Stimulated activated naive CD8-positive, alpha-beta T cell treated with anti-CD3 and anti-CD28 coated beads, Interleukin-15, amount 100 ng/mL, for 72 hours (primary cell): ENCODE measurements at places on chromosomes 5 and 9.

GRCh38 chr5:178069909-178070308 lies 43.4 kb upstream of the N4BP3 start:
- peak; percentile 24 for DNase-seq

DNA sequence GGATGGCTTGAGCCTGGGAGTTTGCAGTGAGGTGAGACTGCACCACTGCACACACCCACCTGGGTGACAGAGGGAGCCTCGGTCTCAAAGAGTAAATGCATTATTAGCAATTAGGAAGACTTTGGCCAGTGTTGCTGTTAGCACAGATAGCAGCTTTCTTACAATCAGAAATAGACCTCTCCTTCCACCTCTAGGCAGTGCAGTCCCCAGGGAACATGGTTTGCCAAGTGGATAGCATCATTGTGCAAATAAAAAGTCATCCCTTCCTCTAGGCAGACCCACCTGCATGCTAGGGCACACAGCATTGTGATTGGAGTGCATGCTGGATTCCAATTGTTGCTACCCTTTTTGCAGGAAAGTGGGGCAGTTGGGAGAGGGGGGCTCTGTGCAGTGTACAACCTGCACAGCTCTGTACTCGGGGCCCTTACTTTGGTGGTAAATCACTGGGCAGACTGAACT lies 77.9 kb upstream of the KLF9 start:
- no peak for DNase-seq

GRCh38 chr5:6902597-6902996 lies 189.4 kb downstream of the TENT4A start:
- DNase-seq = no peak

GRCh38 chr9:4750023-4750673 lies 9.1 kb upstream of the AK3 start:
- no peak for DNase-seq

- DNase-seq = no peak
These were observed 49.4 kb upstream of the COL5A1 start for GRCh38 chr9:134592018-134592818.

DNA sequence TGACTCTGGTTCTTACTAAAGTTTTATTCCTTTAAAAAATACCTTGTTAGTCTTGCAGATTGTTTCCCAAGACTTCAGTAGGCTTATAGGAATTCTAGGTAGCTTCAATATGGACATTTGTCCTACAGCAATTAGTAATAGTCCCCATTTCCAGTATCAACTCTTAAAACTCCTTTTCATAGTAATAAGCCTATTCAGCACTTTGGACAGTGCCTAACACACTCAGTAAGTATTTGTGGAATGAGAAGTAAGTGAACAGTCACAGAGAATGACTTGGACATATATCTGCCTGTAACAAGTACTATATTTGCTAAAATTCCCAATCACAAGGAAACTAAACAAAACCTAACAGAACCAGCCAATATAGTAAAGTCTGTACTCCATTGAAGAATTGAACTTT lies 1291.8 kb upstream of the DMAC1 start:
- no peak for DNase-seq

DNA sequence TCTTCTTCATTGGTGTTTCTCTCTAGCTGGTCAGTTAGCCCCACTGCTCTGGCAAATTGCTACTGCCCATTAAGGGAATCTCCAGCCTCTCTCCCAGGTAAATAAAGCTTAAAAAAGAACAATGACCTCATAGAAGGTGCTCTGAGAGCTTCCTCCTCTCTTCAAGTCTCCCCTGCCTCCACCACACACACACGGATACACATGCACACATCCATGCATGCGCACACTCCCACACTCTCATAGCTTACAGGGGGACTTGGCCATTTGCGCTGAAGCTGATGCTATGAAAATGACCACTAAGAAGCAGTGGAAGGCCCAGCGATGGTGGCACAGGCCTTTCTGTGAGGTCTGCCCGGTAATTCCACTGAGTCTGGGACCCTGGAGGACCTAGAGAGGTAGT lies 250.9 kb downstream of the AOPEP start:
- DNase-seq = no peak

DNA sequence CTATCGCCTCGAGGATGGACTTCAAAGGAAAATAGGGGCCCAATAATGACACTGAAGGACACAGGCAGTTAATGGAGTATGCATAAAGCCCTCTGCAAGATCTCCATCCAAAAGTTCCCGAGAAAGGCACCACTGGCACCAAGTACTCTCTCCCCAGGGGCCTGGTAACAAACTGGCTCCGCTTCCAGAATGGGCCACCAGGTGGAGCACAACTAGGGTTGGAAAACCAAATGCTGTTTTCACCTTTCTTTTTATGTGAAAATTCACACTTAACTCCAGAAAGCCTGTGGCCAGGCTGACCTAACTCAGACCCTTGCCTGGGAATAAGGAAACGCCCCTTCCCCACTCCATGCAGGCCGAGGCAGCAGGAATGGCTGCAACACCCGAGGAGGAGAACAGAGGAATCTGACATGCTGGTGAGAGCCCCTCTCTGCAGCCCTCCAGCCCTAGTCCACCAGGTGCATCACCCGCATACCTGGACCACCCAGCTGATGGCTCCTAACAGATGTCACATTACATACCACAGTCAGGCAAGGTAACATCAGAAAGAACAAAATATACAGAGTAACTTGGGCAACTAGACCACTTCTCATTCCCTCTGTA lies 42.8 kb downstream of the CAMSAP1 start:
- peak; percentile 54 for DNase-seq

- DNase-seq = no peak
These were observed 2.7 kb upstream of the CLPTM1L start for GRCh38 chr5:1347571-1347970.

GRCh38 chr5:111071413-111071812 lies at the start of gene TSLP:
TSS of gene TSLP (plus strand) at chr5:111071713. CDS start at chr5:111071891, 178 bp downstream.
- no peak for DNase-seq

GRCh38 chr5:126552614-126553013 lies 42.4 kb downstream of the ALDH7A1 start:
- DNase-seq = no peak

- no peak for DNase-seq
These were observed 13.5 kb upstream of the NUP214 start for GRCh38 chr9:131111854-131112311.

DNA sequence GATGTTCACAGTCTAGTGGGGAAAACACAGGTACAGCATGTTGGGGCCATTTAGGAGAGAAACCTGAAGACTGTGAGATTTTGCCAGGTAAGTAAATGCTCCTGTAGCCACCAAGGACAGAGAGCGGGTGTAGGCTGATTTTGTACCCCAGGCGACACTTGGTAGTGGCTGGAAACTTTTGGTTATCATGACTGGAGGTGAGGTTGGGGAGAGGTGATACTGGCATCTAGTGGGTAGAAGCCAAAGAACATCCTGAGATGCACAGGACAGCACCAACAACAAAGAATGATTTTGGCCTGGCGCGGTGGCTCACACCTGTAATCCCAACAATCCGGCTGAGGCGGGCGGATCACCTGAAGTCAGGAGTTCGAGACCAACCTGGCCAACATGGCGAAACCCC lies 38.8 kb upstream of the PWWP2A start:
- no peak for DNase-seq

DNA sequence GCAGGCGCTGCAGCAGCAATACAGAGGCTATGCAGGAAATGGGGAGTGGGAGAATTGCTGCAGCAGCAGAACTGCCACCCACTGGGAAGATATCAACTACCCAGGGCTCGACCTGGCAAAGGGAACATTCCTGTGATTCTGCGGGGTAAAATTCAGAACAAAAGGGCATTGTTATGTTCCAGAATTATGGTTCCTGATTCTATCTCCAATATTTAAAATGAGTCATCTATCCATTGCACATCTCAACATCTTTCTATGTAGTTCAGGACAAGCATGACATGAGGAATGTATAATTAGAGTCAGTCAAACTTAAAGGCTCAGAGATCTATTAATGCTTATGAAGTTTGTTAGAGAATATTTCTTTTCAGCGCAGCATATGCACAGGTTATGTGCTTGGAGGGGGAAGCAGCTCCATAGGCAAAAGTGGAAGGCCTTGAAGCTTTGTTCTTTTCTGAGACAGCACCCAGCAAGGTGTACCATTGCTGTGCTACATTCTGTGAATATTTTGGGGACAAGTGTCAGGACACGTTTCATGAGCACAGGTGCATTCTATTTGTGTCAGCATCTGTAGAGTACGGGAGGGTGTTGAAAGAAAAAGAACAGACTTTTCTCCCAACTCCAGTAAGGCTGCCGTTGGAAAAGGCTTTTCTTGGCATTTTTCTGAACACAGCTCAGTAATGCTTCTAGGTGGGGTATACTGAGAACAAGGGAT lies 395.6 kb upstream of the MPDZ start:
- DNase-seq = no peak

- no peak for DNase-seq
These were observed 7.5 kb upstream of the RFK start for GRCh38 chr9:76401580-76402354.

- DNase-seq = no peak
These were observed 74.5 kb downstream of the PTCD2 start for GRCh38 chr5:72394688-72395087.

GRCh38 chr5:83101514-83101913 lies 24.2 kb downstream of the XRCC4 start:
- no peak for DNase-seq
